Body of pancreas (tissue), 4 donors: ENCODE measurements at places on chromosomes 1 and 21. TPM values are rescaled to one million over a fixed set of nuclear protein-coding genes. Genes with fewer than 3 reads are reported as not detected.

DNA sequence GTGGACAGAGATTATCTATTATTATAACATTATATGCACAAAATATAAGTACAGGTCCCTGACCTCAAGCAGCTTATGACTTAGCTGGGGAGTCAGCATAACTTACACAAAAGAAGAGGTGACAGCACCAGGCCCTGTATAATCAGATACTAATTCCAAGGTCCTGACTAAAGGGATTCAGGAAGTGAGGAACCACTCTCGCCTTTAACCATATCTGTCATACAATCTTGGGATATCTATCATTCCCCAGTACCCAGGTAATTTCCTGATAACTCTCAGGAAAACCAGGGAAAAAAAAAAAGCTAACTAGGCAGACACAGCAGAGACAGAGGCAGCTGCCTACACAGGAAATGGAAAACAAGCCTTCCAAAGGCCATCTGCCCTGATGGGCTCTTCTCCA is 78.5 kb upstream of the CAMK1G start:
- no peak for DNase-seq

GRCh38 chr1:90204780-90205179 is 209.9 kb downstream of the ZNF326 start:
- DNase-seq = no peak

DNA sequence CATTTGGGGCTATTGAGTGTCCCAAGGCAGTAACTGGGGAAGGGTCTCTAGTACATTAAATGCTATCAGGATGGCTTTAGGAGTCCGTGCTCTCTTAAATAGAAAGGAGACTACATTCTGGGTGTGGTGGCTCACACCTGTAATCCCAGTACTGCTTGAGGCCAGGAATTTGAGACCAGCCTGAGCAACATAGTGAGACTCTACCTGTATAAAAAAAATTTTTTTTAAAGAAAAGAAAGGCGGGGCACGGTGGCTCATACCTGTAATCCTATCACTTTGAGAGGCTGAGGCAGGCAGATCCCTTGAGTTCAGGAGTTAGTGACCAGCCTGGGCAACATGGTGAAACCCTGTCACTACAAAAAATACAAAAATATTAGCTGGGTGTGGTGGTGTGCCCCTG is 21.5 kb downstream of the OSBPL9 start:
- DNase-seq = no peak

GRCh38 chr21:26085127-26085526 is 85.4 kb downstream of the APP start:
- DNase-seq = no peak

DNA sequence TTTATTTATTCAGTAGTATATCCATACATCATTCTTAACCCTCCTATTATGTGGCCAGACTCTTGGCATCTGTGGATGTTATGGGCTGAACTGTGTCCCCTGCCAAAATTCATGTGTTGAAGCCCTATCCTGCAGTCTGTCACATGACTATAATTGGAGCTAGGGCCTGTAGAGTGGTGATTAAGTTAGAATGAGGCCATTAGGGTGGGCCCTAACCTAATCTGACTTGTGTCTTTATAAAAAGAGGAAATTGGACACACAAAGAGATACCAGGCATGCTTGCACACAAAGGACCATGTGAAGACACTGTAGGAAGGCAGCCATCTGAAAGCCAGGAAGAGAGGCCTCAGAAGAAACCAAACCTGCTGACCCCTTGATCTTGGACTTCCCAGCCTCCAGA is 6.6 kb downstream of the ZMYND12 start:
- no peak for DNase-seq

Gene BMP8B
- total RNA-seq = 5.4 TPM

Gene PLD5
- not detected for total RNA-seq

Gene OLFML3
- 9.9 TPM for total RNA-seq
